ENCODE measurements at places on chromosomes 11 and 22.
A peak's percentile ranks its signal among the peaks of the same experiment; 100 is the strongest.

DNA sequence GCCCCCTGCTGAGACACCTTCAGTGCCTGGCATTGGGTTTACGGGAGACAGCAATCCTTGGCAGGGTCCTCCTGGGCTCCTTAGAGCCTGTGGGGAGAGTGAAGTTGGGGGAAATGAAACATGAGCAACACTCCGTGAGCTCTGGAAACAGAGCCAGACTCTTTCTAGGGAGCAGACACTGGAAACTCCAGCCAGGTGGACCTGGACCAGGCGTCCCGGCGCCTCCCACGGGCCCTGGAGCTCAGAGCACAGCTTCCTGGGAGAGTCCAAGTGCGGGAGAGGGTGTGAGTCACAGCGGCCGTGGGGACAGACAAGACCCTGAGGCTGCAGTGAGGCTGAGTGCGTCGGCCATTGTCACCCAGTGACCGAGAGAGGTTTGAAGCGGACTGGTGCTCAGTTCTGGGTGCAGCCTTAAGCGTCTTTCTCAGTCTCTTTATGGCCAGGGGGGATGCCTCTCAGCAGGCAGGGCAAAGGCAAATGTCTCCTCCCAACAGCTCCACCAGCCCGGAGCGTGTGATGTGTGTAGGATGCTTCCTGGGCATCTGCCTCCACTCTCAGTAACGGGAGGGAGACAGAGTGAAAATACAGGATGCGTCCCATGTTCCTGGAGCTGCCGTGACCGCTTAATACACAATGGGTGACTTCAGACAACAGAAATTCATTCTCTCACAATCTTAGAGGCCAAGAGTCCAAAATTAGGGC, 399.2 kb downstream of the SHANK2 start:
- no peak for DNase-seq

DNA sequence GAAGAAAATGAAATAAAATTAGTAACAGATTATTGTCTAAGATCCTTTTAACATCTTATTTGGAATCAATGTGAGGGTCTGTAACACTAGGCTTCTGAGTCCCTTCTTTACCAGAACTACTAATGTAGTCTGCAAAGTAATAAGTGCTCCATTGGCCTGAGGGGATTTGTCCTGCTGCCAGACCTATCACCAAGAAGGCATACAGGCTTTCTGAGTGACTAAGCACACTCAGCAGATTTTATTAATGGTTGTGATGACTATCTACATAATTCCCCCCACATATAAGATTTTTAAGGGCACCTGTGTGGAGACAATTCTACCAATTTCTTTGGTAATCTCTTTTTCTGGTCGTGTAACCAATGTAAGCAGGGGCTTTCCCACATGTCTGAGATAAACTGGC, 365.0 kb upstream of the FAT3 start:
- DNase-seq: peak; percentile 40

- no peak for DNase-seq
Observed at GRCh38 chr11:25961539-25961938, 370.4 kb upstream of the ANO3 start.

- no peak for DNase-seq
Observed at GRCh38 chr11:119919656-119920055, 190.7 kb upstream of the NECTIN1 start.

- DNase-seq: no peak
Observed at GRCh38 chr11:115183830-115184229, 320.4 kb downstream of the CADM1 start.

DNA sequence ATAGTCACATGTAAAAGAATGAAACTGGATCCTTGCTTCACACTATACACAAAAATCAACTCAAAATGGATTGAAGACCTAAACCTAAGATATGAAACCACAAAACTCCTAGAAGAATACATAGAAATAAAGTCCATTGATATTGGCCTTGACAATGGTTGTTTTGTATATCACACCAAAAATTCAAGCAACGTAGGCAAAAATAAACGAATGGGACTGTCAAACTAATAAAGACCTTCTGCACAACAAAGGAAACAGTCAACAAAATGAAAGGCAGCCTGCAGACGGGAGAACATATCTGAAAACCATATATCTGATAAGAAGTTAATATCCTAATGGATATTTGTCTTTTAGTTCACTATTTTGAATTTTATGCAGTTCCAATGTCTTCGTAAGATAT, 292.3 kb upstream of the CNTN5 start:
- DNase-seq: no peak

- DNase-seq: no peak
Observed at GRCh38 chr11:116644941-116645305, 127.9 kb downstream of the BUD13 start.

GRCh38 chr11:116422956-116423600, 349.7 kb downstream of the BUD13 start:
- DNase-seq: no peak

DNA sequence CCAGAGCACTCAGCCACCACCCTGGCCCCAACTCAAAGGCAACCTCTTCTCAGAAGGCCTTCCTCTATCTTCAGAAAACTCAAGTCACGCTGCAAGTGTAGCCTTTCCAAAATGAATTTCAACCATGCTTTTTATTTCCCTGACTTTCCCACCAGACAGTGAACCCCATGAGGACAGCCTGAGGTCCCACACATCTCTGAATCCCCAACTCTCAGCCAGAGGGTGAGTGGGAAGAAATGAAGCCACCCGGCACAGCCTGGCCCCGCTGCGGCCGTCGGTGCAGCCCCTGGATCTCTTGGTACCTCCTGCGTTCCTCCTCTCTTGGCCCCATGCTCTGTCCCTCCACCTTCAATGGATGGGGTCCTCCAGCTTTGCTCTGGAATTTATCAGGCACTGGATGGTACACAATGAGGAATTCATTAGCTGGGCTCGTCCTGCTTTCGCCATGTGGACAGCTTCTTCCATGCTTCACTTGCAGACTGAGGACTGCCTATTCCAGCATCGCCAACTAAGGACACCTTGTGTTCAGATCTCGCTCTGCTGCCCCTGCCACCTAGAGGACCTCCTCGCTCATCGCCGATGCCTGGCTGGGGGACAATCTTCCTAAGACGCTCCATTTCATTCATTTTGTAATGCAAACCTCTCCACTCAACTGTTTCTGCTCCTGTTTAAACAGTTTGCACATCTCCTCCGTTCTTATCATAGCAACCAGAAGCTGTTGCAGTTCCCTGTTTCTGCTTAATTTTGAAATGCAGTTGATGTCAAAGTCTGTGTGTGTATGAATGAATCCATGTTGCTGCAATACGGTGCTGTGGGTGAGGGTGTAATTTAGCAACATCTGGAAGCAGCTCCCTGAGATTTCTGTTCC, 672.1 kb downstream of the TBC1D22A start:
- DNase-seq: no peak

DNA sequence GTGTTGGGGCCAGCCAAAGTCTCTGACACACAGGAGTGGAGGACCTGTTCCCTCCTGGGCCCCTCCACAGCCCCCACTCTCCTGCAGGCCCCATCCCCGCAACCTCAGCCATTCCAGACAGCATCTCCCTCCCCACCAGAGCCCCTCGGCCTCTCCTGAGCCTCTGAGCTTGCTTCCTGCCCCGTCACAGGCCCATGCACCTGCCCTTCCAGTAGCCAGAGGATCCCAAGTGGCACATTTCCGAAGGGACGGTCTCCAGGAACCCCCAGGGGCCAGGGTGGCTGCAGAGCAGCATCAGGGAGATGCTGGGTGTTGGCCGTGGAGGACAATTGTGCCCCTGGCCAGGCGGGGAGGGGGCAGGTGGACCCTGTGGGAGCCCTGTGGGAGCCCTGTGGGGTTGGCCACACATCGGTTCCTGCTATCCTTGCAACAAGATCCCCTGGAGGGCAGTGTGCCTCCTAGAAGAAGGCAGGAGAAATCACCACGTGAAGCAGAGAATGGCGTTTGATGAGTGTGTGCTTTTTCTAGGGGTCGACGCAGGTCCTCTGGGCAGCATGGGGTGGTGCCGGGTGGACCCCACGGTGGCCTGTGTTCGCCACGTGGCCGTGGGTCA, 45.3 kb upstream of the PPARA start:
- no peak for DNase-seq

DNA sequence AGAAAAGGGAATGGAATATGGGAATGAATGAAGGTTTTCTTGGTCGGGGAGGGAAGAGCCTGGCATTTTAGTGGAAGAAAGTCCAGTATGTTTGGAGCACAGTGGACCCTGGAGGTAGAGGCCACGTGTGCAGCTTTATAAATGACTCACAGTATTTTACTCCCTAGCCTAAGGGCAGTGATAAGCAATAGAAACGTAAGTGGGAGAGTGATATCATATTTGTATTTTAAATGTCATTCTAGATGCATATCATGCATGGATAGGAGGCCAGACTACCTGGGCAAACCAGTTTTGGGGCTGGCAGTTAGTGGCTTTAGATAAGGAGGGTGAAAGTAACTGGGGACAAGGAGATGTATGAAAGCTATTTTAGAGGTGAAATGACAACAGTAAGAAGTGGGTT, 174.1 kb downstream of the ARHGAP42 start:
- no peak for DNase-seq

DNA sequence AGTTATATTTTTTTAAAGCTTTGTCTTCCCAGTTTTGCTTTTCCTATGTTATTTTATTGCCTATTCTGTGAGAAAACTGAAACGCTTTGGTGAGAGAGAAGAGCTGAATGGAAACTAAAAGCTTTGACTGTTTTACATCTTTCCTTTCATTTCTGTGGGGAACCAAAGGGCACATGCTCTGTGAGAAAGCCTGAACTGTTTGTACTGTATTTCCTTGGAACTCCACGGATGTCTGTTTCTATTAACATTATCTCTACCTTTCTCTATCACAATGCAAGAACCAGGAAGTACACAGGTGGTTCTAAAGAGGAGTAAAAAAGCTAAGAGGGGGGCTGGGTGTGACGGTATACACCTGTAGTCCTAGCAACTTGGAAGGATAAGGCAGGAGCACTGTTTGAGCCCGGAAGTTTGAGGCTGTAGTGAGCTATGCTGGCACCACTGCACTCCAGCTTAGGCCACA, 43.8 kb downstream of the CELF1 start:
- DNase-seq: no peak

DNA sequence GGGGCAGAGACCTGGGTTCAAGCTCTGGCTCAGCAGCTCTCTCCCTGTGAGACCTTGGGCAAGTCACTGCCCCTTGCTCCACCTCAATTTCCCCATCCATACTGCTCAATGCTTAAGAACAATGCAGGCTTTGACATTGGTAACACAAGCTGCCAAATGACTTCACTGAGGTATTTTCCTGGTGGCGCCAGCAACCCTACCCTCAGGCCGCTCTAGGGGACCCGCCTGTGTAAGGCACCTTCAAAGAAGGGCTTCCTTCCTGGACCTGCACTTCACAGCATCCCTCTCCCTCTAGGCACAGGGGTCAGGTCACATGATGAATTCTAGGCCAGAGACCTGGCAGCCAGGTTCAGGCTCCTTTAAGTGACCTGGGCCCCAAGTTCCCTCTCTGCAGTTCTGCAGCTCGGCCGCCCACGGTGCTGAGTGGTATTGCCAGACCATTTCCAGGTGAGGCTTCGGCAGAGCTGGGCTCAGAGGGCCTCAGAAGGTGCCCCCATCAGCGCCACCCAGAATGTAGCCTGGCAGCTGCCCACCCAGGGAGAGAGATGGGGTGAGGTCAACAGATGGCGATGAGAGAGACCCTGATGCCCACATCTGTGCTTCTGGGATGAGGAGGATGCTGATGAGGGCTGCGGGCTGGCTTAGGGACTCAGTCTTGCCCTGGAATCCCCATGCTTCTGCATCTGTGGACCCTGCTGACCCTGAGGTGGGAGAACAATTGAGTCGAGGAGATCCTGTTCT, 4.5 kb downstream of the WNT11 start:
- DNase-seq: no peak

GRCh38 chr22:48950151-48950915, 877.3 kb downstream of the BRD1 start:
- no peak for DNase-seq

DNA sequence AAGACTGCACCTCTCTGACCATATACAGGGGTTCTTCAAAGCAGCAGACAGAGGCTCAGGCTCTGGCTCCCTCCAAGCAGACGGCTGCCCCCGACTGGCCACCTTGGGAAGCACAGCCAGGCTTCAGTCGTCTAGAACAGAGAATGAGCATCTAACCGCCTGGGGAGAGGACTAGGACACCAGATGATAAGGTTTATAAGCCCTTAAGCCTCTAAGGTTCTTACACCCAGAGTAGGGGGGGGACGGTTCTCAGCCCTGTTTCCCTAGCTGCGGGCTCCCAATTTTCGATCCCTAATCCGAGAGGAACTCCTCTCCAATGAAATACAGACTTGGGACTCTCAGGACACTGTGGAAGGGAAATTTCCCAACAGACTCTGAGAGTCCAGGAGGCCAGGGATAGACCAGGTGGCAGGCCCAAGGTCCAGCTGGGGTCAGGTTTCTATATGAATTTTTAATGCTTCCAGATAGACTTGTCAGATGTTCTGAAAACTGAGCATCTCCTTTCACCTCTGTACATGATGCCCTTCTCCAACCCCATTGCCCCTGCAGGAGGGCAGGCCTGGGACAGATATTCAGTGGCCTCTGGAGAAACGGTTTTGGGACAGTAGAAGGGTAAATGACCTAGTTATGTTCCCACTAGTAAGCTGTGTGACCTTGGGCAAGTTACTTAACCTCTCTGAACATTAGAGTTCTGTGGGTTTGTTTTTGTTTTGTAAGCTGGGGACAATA, 20.2 kb downstream of the RTN4RL2 start:
- peak; percentile 38 for DNase-seq

DNA sequence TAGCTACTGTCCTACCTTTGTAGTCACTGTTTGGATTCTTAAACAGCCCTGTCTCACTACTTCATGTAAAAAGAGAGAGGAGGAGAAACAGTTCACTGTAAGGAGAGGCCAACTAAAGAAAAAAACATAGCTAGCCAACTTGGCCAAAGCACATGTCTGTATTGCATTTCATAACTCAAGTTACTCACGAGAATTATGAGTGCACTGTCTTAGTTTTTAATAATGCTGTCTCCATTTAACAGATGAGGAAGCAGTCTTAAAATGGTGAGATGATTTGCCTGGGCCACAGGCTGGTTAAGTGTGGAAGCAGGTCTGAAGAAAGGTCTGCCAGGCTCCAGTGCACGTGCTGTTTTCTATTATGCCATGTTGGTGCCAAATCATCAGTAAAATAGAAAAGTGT, 104.5 kb downstream of the UVRAG start:
- DNase-seq: peak; percentile 11

DNA sequence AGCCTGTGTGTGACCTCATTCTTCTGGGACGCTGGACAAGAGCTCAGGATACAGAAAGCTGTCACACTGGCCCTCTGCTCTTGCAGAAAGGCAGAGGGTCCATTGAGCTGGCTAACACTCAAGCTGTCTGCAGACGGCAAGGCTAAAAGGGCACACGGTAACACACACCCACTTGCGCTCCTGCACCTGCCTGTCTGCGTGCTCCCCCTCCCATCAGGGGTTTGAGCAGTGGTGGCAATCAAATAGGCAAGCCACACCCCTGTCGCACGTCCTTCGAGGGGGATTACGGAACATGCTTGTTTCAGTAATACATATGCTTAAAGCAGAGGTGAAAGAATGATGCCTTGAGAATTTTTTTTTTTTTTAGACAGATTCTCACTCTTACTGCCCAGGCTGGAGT, 7.1 kb upstream of the QSER1 start:
- DNase-seq: no peak

- DNase-seq: no peak
Observed at GRCh38 chr22:47613606-47614350, 851.3 kb downstream of the TBC1D22A start.

Data from fibroblast of upper back skin (primary cell).